ENCODE measurements at places on chromosomes 2 and 18.

GRCh38 chr2:49582946-49583345 lies 428.6 kb upstream of the FSHR start:
- no peak for DNase-seq

DNA sequence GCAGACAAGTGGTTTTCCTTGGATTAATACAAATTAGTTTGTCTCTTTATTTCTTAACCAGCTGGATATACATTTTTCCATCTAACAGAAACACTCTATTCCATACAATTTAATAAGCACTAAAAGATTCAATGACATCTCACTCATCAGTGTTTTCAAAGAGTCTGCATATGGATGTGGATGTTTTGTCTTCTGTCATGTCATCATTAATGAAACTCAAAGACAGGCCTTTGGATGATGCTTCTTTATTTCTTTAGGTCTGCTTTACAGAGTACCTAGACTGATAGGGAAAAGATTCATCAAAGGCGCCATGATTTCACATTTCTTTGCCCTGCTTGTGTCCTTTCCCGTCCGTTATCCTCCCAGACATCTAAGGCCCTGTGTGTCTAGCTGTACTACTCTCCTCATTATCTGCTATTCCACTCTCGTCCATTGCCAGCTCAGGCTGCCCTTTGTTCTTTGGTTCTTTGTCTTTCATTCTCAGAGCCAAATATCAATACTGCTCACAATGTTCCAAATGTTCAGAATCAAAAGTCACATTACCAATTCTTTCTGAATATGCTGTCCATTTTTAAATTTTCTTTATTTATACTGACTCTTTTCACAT lies 232.3 kb upstream of the CHAC2 start:
- no peak for DNase-seq

DNA sequence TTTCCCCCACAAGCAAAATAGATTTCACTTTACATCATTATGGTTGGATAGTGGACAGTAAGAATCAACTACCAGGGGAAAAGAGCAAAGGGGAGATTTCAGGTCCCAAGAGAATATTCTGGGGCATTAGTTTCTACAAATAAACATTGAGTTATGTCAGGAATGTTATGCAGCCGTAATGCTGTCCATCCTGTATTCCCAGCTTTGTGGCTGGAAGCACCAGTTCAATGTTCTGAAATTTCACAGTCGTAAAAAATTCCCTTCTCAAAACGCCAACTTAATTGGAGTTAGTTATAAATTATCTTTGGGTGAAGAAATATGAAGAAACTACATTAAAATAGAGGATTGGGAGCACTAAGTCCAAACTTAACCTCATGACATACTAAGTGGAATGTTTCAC lies 141.5 kb upstream of the FIGN start:
- no peak for DNase-seq

DNA sequence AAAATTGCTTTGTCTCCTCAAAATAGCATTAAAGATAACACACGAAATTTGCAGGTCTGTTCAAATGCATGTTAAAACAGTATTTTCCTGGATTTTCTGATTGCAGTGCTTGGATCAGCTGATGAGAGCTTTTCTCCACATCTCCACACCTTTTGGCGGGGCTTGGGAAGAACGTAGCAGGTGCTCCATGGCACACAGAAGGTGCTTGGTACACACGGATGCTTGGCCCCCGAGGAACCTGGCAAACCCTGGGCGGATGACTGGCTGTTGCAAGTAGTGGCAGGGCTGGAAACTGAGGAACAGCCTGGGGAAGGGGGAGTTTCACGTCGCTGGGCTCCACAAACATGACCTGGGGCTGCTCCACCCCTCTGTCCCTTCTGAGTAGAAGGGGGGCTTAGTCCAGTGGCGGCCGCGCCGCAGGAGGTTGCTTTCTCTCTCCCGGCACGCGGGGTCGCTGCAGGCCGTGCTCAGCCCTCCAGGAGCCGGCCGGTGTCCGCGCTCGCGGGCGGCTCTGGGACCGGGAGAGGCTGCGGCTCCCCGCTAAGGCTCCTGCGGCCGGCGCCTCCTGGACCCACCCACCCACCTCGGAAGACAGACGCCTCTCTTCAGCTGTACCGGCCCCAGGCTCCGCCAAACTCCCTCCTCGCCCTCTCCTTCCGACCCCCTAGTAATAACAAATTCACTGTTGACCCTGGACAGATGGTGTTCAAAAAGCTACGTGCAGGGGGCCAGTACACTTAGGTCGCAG lies 69.3 kb downstream of the MARCO start:
- DNase-seq, result no peak

DNA sequence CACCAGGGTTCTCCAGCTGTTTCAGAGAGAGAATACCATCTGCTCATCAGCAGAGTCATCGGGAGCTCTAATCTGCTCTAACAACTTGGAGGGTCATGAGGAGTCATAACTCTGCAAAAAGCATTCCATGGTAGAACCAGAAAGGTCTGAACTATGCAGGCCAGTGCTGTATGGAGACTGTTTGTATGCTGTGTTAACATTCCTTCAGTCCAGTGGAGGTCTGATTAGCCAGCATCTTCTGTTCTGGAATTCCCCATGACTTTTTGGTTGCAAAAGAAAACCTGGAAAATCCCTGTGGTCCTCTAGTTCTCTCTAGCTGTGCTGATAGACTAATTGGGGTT lies 9.4 kb upstream of the ITGB6 start:
- no peak for DNase-seq

- no peak for DNase-seq
These were observed 45.1 kb upstream of the GPC1 start for GRCh38 chr2:240390091-240391073.

DNA sequence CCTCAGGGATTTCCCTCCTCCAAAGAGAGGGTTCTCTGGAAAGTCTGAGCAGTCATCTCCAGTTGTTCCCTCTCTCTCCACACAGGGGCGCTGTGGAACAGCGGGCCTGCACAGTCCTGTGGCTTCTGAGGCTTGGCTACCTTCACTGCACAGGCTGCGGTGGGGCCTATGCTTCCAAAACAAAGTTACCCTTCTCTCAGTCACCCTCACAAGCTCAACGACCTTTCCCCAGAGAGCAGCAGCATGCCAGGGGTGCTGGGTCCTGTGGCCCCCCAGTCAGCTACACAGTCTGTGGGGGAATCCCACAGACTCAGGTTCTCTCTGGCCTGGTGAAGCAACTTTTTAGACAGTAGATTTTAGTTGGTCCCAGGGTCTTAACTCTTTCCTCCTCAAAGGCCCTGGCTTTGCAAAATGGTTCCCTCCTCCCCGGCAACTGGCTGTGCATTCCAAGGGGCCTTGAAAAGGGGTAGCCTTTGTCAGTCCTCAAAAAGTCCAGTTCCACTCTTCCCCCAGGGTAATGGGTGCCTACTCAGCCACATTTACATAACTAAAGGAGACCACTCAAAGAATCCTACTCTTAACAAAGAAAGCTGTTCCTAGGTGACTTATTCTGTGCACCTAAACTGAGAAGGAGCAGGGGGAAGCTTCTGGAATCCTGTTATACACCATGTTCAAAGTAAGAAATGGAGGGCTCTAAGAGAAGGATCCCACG lies 14.9 kb downstream of the B3GNT7 start:
- DNase-seq, result no peak

GRCh38 chr2:215933151-215933550 lies 80.2 kb downstream of the MREG start:
- no peak for DNase-seq
